Cerebellum (tissue), 4 donors: ENCODE measurements at places on chromosomes 5 and 9.
A peak's percentile ranks its signal among the peaks of the same experiment; 100 is the strongest.

DNA sequence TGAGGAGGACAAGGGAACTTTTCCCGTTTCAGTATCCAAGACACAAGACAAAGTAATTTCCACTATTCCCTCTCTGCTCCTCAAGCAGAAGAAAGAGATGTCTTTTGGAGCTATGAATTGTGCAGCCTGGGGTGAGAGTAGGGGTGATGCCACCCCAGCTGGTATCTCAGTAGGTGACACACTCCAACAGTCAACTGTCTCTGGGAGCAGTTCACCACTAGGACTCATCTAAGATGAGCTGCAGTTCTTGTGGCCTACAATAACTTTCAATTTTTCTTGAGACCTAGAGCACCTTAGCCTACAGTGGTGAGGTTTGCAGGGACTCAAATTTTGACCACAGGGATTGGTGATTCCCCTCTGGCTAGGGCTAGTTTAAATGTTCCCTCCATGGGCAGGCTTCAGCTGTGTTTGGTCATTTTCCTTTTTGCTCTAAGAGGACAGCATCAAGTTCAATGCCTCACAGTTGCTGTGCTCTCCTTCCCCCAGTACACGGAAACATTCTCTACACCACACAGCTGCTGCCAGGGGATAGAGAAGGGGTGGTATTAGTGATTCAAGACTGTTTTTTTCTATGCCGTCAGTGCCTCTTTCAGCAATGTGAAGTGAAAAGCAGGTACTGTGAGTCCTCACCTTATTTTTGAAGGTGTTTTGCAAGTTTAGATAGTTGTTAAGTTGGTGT lies 278.6 kb upstream of the RORB start:
- no peak for DNase-seq

DNA sequence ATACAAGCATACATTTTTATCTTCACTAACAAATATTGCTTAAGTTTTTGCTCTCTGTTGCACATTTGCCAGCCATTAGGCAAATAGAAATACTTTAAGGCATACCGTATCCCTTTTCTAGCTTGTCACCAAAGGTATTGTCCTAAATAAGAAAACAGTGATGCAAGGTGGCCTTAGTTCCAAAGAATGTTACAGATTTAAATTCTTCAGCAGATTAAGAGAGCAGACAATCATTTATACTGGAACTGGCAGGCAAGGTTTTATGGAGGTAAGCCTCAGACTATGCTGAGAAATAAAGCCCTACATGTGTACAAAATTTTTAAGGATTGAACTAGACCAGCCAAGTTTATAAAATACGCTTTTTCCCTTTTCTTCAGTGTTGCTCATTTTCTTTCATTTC lies 247.8 kb downstream of the IZUMO3 start:
- no peak for DNase-seq

DNA sequence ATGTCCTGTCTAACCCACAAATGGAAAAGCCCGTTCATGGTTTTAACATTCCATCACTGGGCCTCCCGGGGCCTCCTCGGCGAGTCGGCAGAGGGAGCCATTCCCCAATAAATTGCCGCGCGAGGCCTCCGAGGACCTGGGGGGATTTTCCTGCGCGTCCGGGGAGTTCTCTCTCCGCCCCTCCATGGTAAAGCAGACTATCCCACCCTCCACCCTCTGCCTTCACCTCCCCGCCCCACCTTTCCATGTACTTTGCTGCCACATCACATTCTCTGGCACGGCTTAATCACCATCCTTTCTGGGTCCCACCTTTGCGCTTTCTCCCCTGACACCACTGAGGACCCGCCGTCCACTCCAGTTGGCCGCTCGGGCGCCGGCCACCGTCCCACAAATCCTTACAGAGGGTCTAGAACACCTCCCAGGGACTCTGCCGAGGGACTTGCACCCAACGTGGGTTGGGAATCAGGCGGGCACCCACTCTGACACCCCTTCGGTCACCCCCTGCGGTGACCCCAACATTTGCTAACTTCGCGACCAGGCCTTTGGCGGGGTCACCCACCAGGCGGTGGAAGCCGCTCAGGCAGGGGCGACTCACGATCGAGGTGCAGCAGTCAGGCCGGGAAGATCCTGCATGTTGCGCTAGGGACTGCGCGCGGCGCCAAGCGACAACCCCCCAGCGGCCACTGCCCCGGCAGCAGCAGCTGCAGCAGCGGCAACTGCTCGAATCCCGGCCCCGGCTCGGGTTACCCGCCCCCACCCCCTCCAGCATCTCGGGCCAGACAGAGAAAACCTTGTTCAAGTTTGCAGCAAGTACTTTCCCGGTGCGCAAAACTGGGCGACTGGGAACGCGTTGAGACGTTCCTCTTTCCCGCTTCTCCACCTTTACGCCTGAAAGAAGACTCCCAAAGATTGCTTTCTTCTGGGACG lies at the start of gene MEGF10:
TSS of gene MEGF10 (plus strand) at position 778 of the 927 bp plus-strand sequence. CDS start 40,513 bp downstream, outside the sequence.
- DNase-seq: peak; percentile 9

GRCh38 chr5:66877843-66878242 lies 281.6 kb downstream of the MAST4 start:
- no peak for DNase-seq

DNA sequence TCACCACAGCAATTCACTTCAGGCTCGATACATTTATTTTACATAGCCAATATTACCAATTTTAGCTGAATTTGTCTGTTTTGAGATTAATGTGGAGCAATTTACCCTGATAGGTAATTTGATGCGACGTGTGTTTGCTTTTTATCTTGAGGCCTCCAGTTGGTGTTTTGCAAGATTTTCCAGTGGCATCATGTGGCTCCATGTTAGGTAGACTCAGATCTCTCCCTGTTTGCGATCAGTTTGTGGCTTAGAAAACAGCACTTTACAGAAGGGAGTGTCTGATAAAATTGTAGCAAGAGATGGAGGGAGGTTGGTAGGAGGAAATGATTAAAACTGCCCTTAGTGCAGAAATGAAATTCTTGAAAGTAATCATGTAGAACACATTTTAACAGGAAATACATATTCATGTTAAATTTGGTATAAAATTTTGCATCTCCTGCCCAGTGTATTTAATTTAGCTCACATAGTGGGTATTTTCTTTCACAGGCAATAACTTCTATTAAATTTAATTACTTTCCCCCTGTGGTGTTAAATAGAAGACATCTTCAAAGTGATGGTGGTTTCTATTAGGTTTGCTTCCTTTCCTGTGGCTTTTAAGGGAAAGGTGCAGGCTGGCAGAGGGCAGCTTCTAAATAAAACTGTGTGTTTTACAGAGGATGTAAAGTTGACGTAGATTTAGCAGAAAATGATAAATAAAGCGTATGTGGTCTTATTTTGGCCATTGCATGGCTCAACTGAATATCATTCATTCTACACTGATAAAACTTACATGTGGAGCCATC lies 135.8 kb downstream of the KDM4C start:
- no peak for DNase-seq

- DNase-seq: no peak
Observed at GRCh38 chr5:113719549-113719948, 206.1 kb downstream of the YTHDC2 start.

- DNase-seq: peak; percentile 48
Observed at GRCh38 chr5:138177941-138178515, 402 bp downstream of the BRD8 start.

- DNase-seq: no peak
Observed at GRCh38 chr9:81993656-81994055, 5.1 kb downstream of the SPATA31D1 start.

- DNase-seq: no peak
Observed at GRCh38 chr5:163459462-163459818, 462 bp downstream of the NUDCD2 start.

DNA sequence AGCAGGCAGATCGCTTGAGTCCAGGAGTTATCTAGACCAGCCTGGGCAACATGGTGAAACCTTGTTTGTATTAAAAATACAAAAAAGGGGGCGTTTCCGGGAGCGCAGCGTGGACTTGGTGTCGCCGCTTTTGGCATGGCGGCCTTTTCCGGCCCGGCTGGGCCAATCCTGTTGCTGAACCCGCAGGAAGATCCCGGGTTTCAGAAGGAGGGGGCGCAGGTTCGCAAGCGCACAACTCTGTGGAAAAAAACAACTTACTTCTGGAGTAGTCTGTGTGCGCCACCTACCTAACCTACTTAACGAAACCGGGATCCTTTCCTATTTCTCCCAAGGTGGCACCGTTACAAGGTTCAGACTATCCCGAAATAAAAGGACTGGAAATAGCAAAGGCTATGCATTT lies 198.6 kb downstream of the MSX2 start:
- no peak for DNase-seq

DNA sequence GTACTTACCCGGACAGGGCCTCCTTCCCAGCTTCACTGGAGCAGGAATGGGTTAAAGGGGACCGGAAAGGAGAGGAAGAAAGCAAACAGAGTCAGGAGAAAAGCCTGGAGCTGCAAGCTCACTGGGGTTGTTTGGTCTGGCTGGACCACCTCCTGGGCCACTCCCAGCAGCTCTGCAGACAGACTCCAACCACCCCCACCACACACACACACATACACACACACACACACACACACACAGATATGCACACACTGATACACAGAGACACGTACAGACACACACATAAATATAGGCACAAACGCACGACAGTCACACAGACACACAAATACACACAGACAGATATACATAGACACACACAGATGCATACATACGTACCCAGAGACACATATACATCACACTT lies 34.9 kb upstream of the SYNPO start:
- DNase-seq: no peak

DNA sequence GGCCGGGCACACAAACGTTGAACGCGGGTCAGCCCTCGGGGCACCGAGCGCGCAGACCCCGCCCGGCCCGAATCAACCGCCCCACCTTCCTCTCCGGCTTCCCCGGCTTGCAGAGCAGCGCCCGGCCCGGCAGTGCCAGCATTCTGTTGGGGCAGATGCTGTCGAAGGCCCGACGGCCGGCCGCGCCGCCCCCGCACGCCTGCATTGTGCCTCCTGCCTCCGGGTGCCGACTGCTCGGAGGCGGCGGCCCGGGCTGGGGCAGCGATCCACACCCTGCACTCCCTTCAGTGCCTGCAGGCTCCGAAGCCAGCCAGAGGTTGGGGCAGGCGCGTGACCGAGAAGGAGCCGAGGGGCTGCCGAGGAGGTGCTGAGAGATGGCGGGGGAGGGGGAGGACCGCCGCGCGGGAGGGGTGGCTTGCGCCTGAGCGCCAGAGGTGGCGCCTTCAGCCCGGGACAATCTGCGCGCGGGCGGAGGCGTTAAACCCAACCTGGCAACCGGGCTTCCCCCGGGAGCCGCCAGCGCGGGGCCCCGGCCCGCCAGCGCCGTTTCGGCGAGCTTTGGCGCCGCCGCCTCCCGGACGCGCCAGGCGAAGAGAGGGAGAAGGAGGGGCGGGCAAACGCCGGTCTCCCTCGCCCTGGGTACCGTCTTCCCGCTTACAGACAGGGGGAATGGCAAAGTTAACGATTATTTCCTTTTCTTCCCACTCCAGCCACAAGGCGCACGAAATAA lies at the start of gene MCIDAS:
TSS of gene MCIDAS (minus strand) at position 382 of the 730 bp plus-strand sequence. CDS start at position 205, 177 bp downstream.
- no peak for DNase-seq

DNA sequence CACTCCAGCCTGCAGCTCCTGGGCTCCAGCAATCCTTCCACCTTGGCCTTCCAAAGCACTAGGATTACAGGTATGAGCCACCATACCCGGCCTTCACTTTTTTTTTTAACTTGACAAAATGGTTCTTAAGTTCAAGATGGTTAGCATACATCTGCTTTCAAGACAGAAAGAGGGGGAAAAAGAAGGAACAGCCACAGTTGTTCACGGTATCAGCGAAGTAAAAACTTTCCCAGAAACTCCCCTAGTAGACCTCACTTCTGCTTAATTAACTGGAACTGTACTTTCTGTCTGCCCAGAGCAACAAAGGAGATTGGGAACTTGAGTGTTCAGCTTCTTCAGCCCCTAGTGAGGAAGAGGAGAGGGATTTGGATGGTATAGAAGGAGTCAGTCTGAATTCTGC lies 116.7 kb downstream of the UGCG start:
- DNase-seq: no peak

DNA sequence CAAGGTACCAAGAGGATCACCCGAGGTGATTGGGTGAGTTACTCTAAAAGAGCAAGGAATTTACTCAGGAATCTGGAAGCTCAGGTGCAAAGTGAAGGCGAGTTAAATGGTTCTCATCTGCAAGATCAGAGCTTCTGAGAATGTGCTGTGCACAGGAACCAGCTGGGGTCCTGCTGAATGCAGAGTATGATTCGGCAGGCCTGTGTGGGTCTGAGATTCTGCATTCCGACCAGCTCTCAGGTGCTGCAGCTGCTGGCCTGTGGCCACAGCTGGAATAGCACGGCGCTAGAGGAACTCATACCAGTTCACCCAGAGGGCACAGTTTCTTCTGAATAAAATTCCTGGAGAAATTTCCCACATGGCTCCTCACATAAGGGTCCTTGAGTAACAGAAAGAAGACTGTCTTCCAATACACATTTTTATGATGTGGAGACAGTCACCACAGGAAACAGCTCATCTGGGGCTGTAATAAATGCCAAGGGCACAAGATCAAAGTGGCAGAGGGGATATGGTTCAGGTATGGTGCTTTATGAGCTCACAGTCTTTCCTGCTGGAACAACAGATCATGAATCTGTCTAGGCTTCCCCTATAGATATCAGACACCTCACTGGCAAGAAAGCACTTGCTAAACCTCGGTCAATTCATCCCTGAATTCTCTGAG lies 83.9 kb downstream of the PTPN3 start:
- no peak for DNase-seq

- no peak for DNase-seq
Observed at GRCh38 chr5:56094579-56095361, 100.0 kb upstream of the IL6ST start.

DNA sequence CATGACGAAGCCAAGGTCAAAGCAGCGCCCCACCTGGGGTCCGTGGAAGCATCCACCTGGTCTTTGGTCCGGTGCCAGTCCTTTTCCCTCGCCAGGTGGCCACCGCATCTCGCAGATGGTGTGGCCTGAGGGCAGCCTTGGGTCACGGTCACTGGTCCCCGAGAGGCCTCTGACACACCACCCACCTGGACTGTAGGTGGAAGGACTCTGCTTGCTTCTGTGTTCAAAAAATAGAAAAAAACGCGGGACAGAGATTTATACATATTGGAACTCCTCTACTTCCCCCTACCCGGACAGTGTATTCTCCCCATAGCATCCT lies 466 bp upstream of the TTC39B start:
- DNase-seq: no peak

DNA sequence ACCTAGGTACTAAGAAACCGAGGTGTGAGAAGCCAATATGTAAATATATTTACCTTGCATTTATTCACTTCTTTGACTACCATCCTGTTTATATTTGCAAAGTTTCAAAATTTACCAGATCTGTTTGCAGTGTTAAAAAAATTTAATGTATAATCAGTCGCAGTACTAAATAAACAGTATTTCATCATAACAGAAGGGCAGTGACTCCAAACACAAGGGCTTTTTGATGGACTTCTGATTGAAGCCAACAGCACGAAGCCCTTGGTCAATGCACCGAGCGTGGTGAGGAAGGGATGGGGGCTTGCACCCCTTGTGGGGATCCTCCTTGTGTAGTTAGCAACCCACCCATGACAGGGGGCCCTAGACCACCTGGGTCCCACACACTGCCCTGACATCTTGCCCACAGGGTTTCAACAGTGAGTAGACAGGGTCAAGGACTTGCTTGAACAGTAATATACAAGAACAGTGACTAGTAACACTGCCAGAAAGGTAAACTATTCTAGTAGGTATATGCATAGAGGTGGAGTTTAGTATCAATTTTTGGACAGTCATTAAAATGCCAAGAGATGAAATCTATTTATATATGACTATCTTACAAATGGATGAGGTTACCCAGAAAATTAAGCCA lies 52.6 kb upstream of the TBC1D9B start:
- no peak for DNase-seq
